ENCODE measurements at places on chromosomes 2 and 18.

DNA sequence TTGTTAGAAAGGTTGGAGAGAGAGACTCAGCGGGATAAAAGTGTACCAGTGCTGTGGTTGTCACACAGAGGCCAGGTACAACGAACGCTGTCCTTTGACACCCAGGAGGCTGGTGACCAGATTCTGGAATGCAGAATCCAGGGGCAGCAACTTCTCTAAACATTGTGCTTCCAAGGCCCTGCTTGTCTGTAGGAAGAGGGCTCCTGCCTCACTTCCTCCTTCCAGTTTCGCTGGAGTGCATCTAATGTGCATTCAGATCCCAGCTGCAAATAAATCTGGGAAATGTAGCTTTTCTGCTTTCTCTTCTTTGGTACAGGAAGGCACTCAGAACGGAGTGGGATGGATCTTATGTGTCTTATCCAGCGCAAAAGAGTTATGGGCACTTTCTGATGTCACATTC, 171.8 kb upstream of the ATP5MC3 start:
- DNase-seq, result no peak

DNA sequence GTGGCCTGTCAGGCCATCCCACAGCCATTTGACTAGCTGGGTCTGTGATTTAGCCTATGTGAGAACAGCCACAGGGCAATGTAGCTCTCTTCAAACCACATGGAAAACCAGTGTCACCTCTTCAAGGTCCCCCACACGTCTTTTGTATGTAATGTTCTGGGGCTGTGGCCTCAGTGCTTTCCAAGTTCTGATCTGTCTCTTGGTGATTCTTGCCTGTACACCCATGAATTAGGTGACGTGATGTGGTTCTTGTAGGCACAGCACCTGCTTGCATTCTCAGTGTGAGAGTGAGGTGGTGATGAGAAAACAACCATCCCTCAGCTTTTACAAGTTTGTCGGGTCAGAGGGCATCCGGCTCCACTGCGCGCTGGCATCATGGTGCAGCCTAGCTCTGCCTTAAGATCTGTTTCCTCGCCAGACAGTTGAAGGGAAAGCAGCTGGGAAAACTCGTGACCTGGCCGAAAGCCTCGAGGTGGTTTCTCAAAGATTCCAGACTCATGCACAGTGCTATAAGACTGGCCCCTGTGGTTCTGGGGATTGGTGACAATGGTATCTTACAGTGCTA, 125.8 kb downstream of the TANC1 start:
- DNase-seq, result peak; percentile 79

DNA sequence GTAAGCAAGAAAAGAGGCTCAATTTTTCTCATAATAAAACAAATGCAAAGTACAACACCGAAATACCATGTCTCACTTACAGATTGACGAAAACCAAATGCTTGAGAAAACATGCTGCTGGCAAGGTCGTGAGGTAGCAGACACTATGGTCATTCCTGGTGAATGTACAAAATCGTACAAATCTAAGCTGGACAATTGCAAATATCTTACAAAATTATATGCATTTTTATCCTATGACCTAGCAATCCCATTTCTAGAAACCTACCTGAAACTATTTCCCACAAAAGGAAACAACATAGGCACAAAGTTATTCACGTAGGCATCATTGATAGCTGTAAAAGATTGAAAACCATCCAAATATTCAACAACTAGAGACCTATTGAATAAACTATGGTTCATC, 54.0 kb downstream of the SCG2 start:
- DNase-seq, result no peak

DNA sequence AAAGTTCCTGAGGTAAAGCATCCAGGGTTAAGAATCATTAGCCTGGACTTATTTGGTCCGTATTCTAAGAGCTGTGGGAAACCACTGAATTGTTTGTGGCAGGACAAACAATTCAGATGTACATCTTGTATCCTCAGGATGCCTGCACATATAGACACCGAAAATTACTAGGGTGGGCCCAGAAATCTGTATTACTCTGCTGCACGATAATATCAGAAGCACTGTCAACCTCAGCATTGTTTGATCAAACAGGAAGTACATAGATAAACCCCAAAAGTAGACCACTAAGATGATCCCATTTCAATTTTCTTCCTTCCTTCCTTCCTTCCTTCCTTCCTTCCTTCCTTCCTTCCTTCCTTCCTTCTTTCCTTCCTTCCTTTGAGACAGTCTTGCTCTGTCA, 34.2 kb upstream of the SPRED2 start:
- DNase-seq, result no peak

GRCh38 chr2:163338270-163338669, 397.5 kb downstream of the FIGN start:
- no peak for DNase-seq

- no peak for DNase-seq
Measured at GRCh38 chr18:76467371-76468190, 27.5 kb downstream of the ZNF516 start.

- DNase-seq, result no peak
Measured at GRCh38 chr2:161250864-161251436, 57.3 kb upstream of the PSMD14 start.

GRCh38 chr18:8828798-8829197, 123.4 kb downstream of the MTCL1 start:
- no peak for DNase-seq

DNA sequence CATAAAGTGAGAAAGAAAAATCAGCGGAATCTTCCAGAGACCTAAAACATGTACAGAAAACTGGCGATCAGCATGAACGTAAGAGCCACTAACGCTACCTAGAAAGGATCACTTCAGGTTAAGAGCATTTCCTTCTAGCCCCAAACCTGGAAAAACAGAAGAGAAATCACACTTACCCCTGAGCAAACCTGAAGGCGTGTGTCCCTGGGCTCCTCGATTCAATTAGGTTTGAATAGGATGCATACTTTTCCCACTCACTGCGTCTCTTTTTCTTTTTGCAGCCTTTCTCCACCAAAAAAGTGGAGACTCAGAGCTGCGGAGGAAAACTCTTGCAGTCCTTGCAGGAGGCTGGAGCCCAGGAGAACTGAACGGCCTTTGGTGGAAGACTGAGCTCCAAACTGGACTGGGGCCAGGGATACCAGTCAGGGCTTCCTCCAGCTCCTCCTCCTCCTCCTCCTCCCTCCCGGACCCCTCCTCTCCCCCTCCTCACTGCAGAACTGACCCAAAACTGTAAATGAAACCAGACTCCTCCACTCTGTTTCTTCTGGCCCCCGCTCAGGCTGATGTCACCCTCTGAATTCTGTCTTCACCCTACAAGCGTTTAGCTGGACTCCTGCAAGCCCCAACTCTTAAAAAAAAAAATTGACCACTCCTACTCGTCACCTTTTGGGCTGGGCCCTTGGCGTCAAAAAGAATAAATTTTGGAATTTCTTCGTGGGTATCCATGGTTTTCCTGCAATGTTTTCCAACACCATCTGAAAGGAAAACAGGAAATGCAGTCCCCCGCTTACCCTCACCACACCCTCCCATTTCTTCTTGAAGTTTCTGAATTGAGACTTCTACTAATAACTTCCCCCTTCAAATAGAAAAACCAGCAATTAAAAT, at the start of gene COL6A3:
Gene COL6A3 (minus strand): TSS at position 388 of the 885 bp plus-strand sequence. CDS start 17,347 bp downstream, outside the sequence.
- DNase-seq, result peak; percentile 97

Measured in BJ (cell line).